Inflammatory macrophage (primary cell): ENCODE measurements at places on chromosomes 5 and 9.

DNA sequence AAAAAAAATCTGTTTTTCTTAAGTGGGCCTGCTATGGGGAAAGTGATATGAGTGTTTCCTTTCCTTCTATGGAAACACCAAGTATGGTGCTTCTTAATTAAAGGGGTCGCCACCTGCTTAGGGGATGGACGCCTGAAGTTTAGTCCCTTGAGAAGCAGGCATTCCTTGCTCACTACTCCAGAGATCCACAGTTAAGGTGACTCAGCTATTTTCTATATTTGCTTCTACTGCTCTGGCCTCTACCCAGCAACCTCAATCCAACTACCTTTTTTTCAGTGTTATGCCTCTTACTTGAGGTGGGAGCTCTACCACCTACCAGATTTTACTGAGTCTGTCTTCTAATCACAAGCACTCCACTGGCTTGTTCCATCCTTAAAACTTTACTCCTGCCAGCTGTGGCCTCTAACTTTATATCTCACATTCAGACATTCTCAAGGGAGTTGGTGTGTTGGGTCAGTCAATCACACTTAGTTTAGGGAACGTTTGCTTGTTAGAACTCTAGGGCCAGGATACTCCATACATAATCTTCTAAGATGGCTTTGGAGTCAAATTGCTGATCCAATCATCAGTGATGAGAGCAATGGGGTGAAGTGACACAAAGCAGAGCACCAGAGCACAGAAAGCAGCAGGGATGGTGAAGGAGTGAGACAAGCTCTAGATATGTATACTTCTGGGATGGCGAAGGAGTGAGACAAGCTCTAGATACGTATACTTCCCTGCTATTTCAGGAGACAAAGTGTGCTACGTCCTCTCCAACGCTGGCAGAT lies 708.1 kb downstream of the EFNA5 start:
- no peak for DNase-seq

DNA sequence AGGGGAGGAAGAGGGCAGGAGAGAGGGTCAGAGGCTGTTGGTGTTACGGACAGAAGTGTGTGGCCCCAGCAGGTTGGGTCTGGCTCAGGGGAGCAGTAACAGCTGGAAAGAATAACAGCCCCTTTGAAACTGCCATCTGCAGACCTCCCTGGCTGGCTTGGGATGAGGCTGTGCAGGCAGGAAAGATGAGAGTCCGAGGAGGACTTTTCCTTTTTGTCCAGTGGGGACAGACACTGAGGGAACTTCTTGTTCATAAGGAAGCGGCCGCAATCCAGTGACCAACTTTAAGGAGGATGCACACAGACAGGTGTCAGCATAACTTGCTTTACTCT lies 14.8 kb upstream of the PLEKHG4B start:
- DNase-seq: no peak

DNA sequence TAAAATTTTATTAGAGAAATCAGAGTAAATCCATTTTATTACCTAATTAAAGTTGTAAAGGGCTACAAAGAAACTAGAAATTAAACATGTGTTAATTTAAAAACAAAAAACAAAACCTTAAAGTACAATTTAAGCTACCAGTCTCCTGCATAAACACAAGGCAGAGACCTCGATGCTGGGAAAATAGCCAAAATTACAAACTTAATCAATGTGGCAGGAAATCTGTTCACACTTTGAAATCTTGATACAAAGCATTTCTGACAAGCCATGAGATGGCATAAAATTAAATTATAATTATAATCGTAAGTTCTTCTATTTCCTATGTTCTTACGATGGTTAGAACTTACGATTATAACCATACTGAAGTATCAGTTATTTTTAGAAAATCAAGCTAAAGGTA lies 158.0 kb upstream of the FREM1 start:
- no peak for DNase-seq

- no peak for DNase-seq
These were observed 19.6 kb downstream of the TCF7 start for GRCh38 chr5:134133995-134134541.

DNA sequence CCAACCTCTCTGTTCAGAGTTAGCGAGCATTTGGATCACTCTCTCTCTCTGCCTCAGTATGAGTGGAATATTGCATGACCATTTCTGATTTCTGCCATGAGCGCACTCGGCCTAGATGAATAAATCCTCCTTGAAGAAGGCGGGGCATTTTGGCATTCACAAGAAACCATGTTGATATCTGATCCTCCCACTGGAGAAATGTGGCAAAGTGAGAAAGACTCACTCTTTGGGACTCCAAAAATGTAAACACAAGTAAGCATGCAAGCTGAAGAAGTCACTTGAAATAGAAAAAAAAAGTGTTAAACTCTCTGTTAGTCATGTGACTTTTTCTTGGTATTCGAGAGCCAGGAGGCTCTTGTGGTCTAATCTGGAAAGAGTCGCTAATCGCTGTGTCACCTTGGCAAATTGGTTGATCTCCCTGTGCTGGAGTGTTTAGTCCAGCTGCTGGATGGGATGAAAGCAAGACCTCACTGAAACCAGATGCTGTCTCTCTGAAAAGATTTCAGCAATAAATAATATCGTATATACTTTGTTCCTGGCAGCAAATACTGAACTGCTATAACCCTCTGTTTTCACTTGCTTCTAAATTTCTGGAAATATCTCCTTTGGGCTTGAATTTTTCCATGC lies 95.5 kb downstream of the GHR start:
- no peak for DNase-seq

- DNase-seq: no peak
These were observed 2.3 kb downstream of the F2RL1 start for GRCh38 chr5:76821136-76821535.
